ENCODE measurements at places on chromosomes 12 and 14.

DNA sequence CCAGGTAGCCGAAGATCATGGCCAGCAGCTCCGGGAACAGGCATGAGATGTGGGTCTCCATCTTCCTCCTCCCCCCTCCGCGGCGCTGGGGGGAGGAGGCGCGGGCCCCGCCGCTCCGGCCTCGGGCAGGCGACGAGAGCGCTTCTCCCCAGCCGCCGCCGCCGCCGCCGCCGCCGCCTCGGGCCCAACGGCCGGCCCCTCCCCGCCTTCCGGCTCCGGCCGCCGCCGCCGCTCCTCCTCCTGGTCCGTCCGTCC is 448 bp downstream of the FBXL14 start:
- DNase-seq: no peak

GRCh38 chr12:58172433-58173073 is 231.2 kb downstream of the ATP23 start:
- no peak for DNase-seq

DNA sequence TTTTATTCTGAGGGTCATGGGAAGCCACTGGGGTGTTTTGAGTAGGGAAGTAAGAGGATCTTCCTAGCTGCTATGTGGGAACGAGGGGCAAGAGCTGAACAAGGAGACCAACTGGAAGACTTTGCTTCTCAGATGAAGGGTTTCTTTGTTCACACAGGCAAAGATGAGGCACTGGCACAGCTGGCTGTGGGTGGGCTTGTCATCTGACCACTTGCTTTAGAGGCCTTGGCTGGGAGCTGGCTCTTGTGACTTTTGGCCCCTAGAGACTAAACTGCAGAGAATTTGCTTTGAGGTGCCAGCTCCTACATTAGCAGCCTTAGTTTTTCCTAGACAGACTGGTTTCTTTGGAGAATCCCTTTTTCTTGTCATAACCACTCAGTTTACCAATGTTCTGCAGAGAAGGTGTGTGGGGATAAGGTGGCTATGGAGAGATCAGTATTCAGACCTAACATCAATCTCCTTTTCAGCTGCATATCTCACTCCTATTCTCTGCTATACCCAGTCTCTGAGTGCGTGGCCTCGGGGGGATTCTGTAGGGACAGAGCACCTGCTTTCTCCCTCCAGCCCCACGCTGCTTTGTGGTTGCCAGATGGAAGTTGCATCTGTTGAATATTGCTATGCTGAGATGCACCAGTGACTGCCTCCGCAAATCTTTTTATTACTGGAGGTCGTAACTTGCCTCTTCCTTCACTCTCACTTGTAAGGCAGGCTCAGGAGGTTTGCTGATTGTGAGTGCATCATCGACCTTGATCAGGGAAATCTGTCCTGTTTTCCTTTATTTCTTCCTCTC is 12.7 kb downstream of the PPP2R5C start:
- DNase-seq: peak; percentile 79

GRCh38 chr14:35046751-35047536 is 872 bp downstream of the FAM177A1 start:
- DNase-seq: no peak

DNA sequence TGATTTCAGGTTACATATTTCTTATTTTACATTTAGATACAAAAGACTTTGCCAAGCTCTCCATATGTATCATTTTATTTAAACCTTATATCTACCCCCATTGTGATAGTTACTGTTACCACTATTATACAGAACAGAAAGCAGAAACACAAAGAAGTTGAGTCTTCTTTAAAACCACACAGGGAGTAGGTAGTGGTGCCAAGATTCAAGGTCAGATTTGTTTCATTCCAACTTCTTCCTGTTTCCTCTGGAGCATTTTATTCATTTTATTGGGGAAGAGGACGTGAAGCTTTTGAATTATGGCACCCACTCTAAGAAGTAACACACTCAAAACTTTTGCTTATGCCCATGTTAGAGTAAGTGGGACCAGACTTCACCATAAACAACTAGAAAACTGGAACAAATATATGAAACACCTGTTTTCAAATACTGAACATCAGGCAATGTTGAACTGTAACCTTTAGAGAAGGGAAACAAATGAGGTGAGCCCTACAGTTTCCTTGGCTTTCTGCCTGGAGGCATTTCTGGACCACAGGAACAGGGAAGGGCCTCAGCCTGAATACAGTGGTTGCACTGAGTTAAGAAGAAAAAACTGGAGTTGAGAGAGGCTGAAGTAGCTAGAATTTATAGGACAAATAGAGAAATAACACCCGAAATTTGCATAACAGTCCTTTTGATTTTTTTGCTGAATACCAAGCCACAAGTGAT is 160.4 kb upstream of the SSTR1 start:
- no peak for DNase-seq

DNA sequence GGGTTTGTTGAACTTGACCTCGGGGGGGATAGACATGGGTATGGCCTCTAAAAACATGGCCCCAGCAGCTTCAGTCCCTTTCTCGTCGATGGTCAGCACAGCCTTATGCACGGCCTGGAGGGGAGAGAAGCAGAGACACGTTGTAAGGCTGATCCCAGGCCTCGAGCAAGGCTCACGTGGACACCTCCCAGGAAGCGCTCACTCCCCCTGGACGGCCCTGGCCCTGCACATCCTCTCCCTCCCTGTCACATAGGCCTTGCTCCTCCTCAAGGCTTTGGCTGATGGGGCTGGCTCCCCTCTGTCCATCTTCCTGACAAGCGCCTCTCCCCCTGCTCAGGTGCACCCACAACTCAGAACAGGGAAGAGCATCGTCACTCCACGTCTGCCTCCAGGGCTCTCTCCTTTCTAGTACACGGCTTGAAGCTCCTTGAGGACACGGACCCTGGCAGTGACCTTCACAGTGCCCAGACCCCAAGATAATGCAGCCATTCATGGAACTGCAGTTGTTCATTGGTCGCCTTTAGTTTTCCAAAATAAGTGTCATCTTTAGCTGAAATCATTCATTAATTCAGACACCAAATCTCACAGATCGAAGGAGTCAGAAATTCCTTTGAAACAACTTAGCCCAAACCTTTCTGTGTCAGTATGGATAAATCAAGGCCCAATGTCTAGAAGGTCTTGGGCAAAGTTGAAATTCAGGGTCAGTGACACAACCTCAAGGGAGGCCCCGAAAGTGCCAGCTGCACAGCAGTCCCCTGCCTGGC is 9.7 kb downstream of the SERPINA1 start:
- no peak for DNase-seq

GRCh38 chr14:51550636-51551035 is 101.1 kb upstream of the FRMD6 start:
- DNase-seq: no peak

DNA sequence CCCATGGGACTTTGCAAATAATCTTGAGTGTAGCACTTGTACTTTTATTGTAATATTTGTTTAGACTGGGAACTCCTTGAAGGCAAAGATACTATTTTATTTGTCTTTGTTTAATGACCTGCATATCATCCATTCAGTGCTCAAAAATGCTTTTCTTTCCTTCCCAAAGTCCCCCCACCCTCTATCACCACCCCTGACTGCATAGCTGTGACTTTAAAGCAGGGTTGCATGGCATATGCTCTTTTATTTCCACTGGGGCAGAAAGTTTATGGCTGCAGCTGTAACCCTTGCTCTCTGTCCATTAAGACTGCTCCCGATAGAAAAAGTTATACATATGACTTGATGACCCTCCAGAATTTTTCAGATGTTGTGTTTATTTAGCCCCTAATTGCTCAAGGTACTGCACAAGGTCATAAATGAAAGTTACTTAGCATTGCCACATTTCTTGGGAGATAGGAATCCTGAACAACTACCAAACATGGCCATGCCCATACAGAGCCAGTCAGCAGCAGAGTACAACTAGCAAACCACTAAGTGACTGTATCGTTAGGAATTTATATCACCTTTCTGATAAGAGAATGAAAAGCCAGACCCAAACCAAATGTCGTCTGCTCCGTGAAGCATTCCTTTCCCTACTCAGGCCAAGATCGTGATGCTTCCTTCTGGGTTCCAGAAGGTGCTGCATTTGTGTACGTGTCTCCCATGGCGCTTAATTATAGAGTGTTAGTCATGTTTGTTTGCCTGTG is 114.3 kb downstream of the DIP2B start:
- no peak for DNase-seq

DNA sequence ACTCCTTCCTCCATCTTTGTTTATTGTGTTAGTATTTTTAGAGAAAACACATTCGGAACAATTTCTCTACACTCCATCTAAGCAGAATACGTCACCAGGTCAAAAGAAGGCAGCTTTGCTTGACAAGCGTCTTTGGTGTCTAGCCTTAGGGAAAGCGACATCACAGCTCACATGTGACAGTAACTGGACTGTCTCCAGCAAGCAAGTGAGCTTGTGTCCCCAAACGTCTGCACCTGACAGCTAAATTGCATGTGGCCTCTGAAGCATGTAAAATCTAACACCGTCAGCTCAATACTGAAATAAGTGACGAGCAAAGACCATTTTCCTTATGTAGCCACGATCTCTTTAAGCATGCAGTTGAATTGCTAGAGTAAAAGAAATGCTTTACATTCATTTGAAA is 509.8 kb downstream of the GLT1D1 start:
- no peak for DNase-seq

DNA sequence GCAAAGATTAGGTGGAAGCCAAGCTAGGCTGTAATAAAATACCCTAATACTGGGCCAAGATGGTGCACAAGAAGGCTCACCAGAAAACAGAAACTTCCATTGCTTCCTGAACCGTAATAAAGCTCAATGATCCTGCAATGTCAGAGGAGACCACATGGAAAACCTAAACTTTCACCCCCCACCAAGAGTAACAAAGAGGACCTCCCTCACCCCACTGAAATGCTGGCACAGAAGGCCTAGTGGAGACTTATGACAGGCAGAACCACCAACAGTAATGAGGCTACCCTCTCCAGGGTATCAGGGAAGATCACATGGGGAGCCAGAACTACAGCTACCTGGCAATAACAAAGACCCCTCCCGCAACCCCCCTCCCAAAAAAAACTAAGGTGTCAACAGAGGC is 43.1 kb downstream of the CEP83 start:
- no peak for DNase-seq

DNA sequence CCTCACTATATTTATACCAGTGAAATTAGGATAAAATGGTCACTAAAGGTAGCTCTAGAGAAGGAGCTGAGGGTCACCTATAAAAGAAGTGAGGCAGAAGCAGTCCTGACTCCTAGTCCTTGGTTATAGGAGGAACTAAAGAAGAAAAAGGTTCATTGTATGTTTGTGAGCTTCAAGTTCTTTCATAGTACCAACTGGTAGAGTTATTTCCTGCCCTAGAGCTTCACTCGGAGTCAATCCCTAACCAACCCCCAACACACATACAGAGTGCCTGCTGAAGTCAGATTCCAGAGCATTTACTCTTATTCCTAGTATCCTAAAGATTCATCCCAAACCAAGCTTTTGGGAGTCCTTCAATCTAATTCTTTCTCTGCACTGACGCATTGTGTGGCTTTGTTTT is 29.3 kb upstream of the FRMD6 start:
- DNase-seq: no peak

DNA sequence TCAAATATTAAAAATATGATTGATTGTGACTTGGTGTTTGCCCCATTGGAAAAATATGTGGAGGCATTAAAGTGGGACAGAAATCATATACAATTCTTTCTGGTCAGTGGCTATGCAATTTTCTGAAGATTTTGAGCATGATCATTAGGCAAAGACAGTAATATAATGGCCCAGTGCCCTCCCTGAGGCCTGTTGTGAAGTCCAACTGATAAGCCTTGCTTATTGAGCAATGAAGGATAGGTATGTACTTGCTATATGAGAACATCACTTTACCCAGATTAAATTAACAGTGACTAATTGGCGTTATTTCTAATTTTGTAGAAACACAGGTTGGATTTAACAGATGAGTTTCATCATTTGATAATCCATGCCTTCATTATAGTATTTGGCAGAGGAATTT is 57.1 kb downstream of the NKX2-1 start:
- no peak for DNase-seq

- peak; percentile 7 for DNase-seq
These were observed at the start of gene CHPT1 for GRCh38 chr12:101697197-101697929. Gene CHPT1, plus strand, starts transcription at chr12:101697640. Its CDS starts 222 bp downstream, at chr12:101697862.

DNA sequence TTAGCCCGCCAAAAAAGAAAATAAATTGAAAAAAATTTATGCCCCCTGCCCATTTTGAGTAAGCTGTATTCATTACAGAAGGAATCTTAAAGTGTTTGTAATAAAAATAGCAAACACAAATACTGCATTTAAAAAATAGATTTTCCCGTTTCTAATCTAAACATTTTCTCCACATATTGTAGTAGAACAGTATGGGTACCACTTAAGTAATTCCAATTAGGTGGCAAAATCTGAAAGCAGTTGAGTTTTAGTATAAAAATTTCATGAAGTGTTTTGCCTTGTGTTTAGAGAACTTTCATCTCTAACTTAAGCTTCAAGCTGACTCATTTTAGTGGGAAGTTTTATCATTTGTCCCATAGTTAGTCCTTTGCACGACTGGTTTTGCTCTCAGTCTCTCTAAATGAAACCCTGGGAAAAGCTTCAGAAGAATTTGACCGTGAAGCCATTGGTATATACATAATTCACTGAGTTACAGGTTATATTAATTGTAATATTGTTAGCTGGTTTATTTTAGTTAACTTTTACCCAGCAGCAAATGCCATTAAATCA is 214.6 kb downstream of the ERC1 start:
- DNase-seq: no peak

DNA sequence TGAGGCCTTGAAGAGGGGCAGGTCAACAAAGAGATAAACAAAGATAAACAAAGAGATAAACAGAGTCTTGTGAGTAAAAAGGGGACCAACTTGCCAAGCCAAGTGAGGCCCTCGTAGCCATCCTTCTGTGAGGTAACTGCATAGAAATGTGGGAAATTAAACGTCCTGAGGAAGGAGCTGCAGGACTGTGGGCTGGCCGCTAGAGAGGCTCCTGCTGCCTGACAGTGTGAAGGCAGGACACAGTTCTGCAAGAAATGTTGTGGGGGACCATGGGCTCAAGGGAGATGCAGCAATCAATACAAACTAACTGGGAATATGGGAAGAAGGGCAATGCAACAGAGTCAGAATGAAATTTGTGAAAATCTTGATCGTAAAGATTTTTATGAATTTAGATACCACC is 91.9 kb downstream of the SLC8A3 start:
- no peak for DNase-seq

DNA sequence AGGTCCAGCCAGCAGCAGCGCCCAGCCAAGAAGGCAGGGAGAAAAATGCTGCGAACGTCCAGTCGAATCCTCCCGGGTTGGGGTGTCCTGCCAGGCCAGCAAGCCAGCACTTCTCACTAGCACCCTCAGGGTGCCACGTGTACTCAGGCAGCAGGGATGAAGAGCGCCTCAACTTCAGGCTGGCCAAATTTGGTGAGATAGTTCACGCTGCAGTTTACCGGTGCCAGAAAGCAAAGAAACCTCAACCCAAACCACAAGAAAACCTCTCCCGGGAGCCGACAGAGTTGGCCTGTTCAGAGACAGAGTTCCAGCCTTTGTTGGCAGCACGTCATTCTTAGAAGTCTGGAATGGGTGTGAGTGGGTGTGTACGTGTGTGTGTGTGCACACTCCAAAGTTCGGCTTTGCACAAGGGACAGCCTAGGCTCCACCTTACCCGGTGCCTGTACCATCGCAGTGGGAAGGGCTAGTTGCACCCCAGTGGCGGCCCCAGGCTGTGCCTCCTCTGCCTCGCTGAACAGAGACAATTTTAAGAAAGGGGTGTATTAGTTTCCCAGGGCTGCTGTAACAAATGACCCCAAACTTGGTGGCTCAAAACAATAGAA is 42.1 kb downstream of the ELK3 start:
- no peak for DNase-seq

All from DMS 273 treated with DMSO at 0.1 percent for 48 hours (cell line).